Hematopoietic multipotent progenitor cell treated with erythropoietin and hydrocortisone succinate and interleukin-3 and kit ligand, for 8 days (in vitro differentiated cells): ENCODE measurements at places on chromosomes 11 and 22.

DNA sequence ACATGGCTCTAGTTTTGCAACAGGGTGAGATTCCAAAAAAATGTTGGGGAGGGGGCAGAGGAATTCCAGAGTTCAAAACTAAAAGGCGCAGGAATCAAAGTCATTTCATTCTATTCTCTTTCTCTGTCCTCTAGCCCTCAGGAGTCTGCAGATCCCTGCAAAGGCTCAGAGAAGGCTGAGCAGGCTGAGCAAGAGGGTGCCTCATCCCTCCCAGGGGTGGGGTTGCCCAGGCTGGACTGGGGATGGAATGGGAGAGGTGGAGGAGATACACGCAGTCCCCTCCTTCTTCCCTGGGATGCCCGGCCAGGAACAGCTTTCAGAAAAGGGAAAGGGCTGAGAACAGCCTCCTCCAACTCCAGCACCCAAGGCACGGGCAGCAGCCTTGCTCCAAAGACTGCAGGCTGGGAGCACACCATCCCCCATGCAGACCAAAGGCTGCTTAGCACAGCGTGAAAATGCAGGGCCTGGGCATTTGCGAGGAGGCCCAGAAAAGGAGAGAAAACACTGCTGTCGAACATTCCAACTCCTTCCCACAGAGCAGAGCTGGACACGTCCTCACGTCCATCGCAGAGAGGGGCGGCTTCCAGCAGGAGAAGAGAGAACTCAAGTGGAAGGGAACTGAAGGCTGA lies 51.8 kb downstream of the MN1 start:
- DNase-seq: no peak

GRCh38 chr11:68998390-68998911 lies 14.6 kb downstream of the MRGPRF start:
- peak; percentile 89 for DNase-seq

DNA sequence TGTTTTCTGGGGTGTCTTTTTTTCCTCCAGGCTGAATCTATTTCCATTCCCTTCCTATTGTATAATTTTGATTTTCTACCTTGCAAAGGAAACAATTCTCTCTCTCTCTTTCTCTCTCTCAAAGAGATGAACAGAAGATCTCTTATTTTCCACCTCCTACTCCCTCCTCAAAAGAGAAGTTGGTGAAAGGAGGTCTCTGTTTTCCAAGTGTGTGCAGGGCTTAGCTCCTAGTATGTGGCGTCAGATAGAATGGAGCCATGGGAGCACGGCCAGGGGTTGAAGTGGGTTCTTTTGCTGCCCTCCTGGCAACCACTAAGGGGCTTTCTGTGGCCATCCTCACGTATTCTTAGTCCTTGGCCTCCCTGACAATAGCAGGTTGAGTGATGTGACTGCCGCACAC lies 480 bp downstream of the TRIM34 start:
- DNase-seq: no peak

DNA sequence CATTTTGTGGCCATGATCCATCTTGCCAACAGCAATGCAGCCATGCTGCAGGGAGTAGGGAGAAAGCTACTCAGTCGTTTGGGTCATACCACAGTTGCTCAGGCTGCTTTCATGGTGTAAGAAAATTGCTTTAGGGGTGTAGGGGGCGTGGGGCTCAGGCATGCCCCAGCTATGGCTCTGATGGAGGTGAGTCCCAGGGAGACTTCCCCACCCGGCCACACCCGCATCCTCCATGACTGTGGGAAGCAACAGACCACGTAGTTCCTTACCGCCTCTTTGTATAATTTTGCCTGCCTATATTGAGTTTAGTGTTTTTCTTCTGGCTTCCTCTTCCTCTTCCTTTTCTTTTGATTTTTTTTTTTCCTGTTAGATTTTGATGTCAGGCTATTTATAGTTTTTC lies 58.8 kb downstream of the SPECC1L start:
- DNase-seq: no peak

DNA sequence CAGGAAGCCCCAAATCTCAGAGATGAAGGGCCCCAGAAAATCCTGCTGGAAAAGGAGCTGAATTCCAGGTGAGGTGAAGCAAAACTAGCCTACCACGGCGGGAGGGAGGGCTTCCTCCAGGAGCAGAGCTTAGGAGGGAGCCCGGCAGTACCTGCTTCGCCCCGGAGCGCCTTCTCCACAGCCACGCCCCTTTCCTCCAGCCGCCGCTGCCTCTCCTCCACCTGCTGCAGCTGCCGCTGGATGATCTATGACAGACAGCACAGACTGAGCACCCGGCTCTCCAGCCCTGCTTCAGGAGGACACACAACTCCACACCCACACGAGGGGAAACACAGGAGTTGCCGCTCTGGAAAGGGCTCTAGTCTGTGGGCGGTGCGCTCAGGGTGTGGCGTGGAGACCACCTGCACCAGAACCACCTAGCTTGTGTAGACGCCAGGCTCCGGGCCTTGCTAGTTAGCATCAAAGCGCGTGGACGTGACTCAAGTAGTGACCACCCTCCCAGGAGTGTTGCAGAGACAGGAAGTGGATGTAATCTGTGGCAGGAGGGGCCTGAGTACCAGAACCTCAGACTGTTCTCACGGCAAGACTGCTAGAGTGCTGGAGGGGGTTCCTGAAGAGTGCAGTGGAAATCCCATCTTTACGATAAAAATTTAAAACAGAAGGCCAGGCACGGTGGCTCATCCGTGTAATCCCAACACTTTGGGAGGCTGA lies 34.6 kb upstream of the BID start:
- no peak for DNase-seq

- DNase-seq: no peak
These were observed 36.3 kb upstream of the IGSF9B start for GRCh38 chr11:133993107-133993506.

- DNase-seq: no peak
These were observed 13.6 kb downstream of the PARVB start for GRCh38 chr22:44037519-44038375.
